ENCODE measurements at places on chromosomes 4 and X.

DNA sequence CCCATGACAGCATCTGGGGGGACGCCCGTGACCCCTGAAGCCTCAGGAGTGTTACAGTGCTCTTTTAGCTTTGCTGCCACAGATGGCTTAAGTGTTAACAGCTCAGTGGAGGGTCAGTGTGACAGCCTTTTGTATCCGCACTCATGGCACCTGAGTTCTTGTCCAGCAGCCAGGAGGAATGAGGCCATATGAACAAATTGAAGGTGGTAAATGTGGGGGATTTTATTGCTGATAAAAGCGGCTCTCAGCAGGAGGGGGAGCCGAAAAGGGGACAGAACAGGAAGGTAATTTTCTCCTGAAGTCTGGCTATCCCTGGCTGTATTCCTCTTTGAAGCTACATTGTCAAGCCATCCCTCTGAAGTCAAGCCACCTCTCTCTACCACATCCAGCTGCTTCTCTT, 441.0 kb downstream of the RAPGEF2 start:
- DNase-seq, result no peak

GRCh38 chrX:84634201-84634782, 132.0 kb upstream of the HDX start:
- no peak for DNase-seq

DNA sequence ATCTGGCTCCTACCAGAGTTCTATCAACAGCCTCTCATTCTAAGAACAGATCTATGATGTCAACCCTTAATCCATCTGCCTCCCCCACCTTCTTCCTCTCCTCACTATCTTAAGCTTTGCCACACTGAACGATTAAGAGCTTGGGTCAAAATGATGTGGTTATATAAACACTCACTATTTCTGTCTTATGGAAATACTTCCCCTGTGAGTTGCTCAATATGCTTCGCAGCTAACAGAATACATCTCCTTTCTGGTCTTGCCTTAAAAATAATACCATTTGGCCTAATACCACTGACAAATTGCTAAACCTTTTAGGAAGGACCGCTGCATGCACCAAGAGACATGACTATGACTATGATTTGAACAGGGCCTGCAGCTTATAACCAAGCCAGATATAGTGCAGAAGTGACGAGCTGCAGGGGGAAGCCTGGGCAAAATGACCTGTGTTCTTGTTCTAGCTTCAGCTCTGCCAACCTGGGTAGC, 130.9 kb downstream of the RNF150 start:
- peak; percentile 67 for DNase-seq

DNA sequence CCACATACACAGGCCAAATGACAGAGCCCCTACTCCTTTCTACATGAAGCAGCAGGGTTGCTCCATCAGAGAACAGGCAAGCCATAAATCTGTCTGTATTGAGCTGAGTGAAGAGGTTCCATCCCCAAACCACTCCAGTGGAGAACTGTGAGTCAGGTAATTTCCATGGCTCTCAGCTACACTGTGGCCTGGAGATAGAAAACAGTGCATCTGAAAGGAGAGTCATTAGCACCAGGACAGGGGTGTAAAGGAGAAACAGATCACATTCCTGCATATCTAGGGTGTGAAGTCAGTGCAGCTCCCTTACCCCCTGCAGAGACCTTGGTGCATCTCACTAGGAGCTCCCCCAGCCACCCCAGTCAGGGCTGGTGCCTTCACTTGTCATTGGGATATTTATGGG, 314.7 kb downstream of the CHIC1 start:
- no peak for DNase-seq

GRCh38 chrX:154436983-154437752, at the start of gene GDI1:
GDI1 (plus strand) TSS chrX:154437154; CDS start chrX:154437255, 101 bp downstream.
- peak; percentile 59 for DNase-seq

GRCh38 chr4:54016504-54016903, 47.9 kb downstream of the CHIC2 start:
- no peak for DNase-seq

DNA sequence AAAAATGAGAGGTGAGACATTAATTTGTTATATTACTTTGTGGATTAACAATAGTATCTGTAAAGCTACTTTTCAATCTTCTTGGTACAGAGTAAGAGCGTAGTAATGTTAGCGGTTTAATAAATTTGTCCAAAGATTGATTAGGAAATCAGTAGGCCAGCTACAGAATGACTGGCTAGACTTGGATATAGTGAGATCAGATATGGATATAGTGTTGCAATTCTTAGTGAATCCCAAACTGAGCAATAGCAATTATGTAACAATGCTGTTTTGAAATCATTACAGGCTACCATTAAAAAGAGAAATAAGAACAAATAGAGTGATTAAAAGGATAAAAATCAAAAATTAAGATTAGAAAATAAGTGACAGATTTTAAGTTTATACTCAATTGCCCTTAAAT, 847 bp upstream of the UGT2A2 start:
- DNase-seq, result peak; percentile 3

GRCh38 chr4:120557372-120557771, 365.2 kb downstream of the PRDM5 start:
- DNase-seq, result peak; percentile 46

- DNase-seq, result no peak
These were observed 62.1 kb upstream of the PRRG3 start for GRCh38 chrX:151633157-151633556.

DNA sequence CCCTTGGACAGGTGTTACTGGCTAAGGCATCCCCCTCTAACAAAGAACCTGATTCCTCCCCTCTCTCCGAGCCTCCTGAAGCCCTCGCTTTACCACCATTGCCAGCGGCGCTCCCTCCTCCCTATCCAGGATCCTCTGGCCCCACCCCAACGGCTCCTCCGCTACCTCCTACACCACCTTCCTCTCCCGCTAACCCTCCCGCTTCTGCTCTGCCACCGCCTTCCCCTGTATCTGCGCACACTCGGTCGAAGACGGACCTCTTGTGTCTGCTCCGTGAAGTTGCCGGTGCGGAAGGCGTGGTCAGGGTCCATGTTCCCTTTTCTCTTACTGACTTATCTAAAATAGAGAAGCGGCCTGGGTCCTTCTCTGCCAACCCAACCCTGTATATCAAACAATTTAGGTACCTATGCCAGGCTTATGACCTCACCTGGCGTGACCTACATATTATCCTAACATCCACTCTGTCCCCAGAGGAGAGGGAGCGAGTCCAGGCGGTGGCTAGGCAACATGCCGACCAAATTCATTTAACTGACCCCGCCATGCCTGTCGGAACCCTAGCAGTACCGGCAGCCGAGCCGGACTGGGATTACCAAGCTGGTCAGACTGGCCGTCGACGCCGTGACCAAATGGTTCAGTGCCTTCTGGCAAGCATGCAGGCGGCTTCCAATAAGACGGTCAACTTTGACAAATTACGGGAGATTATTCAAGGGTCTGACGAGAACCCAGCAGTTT, 958.9 kb downstream of the RPA4 start:
- no peak for DNase-seq

DNA sequence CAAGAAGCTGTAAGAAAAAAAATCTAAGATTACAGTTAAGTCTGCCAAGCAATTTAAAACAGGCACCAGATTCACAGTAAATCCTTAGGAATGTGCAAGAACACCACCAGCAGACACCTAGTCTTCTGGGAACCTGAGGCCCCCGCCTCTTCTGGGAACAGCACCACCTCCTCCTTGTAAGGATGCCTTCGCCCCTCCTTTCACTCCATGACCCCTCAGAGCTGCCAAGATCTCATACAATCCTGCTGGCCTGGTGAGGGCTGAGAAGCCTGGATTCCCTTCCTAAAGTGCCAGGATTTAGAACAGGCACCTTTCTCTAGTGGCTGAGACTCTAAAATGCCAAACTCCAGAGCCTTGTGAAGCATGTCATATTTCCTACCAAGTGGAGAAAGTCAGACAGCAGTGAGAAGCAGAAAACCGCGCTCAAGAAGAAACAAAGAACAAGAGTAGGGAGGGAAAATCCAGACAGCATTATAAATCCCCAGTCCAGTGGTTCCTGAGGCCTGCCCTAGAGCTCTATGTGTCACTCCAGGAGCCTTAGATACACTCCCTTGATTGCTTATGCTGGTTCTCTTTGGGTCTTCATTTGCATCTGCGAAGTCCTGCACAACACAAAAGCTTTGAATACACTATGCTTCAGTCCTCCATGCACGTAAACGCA, 166.4 kb downstream of the TSPAN5 start:
- DNase-seq, result peak; percentile 86

DNA sequence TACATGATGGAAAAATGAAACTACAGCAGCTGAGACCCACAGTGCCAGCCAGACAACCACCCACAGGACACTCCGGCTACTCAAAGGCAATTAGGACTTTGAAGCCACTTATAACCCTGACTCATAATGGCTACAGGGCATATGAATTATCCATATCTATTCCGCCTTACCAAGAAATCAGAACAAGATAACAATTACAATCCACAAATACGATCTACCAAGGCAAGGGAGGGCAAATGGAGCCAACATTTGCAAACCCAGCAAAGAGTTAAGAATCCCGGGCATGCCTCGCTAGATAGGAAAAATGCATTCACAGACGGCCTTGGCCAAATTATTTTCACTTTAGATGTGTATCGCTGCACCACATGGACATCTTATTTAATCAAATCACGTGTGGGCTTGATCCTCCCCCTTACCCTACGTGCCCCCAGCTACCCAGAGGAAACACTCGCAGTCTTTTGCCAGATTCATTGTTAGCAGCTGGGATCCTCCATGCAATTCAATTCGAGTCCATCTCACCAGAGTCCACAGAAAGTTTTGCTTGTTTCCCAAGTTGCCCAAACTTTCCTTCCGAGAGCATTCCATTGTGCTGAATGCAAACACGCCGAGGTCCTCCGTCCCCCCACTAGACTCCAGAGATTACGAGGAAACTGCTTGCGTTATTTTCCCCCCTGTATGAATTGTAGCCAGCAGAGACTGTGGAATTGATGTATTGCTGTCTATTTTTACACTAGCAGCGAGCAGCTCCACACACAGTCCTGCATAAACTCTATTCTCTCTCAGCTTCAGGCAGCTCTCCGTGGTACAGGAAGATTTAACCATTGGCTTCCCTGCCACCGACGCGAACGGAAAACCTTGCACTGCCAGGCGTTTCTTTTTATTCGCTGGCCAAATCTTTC, 1.2 kb downstream of the PPARGC1A start:
- DNase-seq, result peak; percentile 73

All from cardiac fibroblast (primary cell).